ENCODE measurements at places on chromosomes 16 and 17.

DNA sequence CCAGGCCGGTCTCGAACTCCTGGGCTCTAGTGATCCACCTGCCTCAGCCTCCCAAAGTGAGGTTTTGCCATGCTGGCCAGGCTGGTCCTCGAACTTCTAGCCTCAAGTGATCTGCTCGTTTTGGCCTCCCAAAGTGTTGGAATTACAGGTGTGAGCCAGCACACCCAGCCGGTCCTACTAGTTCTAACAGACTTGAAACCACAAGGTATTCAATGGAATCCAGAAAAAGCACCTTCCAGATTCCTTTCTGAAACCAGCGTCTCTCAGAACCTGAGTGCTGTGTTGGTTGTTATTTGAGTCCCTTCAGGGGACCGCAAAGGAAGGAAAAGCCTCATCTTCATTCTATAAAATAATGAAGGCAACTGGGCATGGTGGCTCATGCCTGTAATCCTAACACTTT is 4.1 kb downstream of the KRABD2 start:
- no peak for DNase-seq

DNA sequence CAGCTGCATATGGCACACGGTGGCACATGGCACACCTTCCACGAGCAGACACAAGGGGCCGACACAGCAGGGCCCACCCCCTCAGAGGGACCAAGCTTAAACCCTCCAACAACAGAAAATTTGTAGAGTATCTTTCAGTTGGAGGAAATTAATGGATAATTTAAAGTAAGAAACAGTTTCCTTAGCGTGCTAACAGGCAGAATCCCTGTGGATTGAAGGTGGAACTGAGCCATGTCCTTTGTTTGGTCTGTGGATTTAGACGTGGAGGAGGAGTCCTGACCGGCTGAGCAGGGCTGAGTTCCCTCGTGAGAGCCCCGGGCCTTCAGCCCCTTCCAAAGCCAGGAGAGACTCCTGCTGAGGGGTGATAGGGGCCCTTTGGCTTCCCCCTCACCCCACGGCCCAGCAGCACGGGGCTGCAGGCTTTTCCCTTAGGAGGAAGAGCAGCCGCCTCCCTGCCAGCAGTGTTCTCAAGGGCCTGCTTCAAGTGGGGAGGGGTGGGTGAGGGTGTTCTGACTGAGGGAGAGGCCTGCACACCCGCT is 1.4 kb upstream of the CYB561 start:
- no peak for DNase-seq

DNA sequence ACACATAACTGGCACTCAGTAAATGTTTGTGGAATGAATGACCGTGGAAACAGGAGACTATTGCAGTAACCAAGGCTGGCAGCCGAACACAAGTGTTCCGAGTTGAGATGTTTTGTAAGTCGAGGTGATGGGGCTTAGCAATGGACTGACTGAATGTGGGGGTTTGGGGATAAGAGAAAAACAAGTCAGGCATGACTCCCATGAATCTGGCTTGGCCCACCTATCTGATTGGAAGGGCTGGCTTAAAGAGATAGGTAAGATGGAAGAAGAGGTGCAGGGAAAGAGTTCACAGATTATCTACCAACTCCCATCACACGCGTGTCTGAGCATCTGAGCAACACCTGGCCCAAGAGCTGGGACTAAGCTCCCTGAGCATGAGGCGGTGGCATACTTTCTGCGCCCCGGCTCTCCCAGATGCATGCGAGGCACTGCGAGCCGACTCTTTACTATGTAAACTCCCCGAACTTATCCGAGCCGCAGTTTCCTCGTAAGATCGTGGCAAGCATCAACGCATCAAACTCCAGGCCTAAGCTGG is 539 bp downstream of the IFT20 start:
- DNase-seq = no peak

- DNase-seq = no peak
Measured at GRCh38 chr17:21376081-21376758, at the start of gene KCNJ12. Gene KCNJ12 (plus strand): TSS chr17:21376357. CDS start chr17:21415343, 38,986 bp downstream.

GRCh38 chr16:59748531-59748930 is 1014.4 kb upstream of the GOT2 start:
- no peak for DNase-seq

- DNase-seq = no peak
Measured at GRCh38 chr17:4514206-4514605, 15.5 kb downstream of the SPNS2 start.

- no peak for DNase-seq
Measured at GRCh38 chr17:59764292-59764741, 56.9 kb downstream of the VMP1 start.

DNA sequence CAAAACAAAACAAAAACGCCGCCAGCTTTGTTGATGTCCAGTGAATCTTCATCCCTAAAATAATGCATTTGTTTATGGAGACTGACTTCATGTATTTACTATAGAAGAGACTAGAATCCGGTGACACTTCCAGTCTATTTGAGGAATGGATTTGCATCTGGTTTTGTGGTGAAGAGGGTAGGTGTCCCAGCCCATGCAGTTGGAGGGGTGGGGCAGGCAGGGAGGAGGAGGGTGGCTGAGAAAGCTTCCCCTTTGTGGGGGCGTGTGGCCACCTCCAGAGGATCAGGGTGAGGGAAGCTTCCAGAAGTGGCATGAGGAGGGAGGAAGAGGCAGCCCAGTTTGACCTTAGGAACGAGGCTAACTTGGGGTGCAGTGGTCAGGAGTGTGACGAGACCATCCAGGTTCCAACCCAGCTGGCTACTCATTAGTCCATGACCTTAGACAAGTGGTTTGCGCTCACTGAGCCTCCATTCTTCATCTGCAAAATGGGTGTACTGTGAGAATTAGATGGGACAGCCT is 69.5 kb downstream of the CMIP start:
- DNase-seq = peak; percentile 65

DNA sequence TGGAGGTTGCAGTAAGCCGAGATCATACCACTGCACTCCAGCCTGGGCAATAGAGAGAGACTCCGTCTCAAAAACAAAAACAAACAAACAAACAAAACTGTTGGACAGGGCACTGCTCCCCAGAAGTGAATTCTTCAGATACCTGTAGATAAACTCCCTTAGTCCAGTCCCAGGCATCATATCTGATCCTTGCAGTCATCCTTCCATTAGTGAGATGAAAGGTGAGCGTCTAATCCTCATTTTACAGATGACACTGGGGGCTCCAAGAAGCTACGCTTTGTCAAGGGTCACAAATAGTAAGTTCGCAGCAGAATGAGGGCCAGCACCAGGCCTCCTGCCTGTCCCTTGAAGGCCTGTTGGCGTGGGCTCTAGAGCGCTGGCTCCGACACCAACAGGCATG is 102.0 kb downstream of the OR1D5 start:
- no peak for DNase-seq

DNA sequence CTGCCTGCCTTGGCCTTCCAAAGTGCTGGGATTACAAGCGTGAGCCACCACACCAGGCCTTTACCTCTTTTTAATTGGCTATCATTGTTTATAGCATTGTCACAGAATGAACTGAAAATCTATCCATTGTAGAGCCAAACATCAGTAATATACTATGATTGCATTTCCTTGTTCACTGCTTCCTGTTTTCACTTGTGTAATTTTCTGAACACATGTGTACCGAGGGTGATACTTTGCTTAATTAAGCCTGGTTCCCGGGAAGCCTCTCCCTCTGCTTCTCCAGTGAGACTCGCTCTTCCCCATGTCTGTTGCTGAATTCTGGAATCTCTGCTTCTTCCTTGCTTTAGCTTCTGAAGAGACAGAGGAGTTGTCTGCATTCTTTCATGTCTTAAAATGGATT is 33.1 kb downstream of the POLR3E start:
- DNase-seq = no peak

DNA sequence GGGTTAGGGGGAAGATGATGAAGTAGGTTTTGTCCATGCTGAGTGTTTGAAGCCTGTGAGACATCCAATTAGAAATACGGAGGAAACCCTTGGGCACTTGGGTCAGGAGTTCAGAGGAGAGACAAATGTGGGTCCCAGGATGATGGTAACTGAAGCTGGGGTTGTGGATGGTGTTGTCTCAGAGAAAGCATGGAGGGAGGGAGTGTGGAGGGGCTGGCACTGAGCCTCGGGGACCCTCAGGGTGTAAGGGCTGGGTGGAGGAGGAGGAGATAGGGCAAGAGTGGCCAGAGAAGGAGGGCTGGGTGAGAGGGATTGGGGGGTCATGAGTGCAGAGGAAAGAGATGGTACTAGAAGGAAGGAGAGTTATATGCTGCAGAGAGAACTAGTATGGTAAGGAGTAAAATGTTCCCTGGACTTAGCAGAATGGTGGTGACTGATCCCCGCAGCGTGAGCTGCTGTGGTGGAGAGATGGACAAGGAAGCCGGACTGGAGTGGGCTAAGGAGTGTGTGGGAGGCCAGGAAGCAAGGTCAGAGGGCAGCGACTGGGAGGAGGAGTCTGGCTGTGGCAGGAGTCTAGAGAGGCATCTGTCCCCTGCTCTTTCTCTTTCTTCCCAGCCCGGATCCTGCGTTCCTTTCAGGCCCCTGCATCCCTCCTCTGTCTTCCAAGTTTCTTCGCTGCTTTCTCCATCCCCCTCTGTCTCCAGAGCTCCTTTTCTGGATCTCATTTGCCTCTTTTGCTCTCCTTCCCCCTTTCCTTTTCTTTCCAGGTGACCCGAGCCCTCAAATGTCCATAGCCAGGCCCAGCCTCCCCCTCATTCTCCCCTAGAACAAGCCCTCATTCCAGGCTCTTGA is 3.9 kb upstream of the COL1A1 start:
- no peak for DNase-seq

DNA sequence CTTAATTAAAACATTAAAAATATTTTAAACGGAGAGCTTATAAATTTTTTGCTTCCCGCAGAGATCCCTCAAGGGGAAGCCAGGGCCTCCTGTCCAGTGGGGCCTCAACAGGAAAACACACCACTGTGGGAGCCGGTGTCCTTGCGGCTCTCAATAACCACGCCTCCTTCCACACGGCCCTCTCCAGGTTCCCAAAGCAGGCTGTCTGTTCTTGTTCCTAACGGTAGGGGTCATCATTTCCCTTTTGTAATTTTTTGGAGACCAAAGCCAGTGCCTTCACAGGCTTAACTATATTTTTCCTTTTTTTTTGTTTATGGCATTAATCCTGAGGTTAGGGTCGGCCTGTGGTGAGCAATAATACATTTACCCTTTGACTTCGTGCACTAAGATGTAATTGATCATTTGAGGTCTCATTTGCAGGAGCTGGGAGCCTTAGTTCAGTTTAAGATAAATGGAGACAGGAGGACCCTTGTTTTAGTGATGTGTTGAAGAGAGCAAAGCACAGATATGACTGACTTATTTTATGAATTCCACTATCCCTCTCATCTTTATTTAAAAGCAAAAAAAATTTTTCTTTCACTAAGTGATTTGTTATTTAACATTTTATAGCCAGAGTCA is 77.5 kb upstream of the N4BP1 start:
- peak; percentile 63 for DNase-seq

DNA sequence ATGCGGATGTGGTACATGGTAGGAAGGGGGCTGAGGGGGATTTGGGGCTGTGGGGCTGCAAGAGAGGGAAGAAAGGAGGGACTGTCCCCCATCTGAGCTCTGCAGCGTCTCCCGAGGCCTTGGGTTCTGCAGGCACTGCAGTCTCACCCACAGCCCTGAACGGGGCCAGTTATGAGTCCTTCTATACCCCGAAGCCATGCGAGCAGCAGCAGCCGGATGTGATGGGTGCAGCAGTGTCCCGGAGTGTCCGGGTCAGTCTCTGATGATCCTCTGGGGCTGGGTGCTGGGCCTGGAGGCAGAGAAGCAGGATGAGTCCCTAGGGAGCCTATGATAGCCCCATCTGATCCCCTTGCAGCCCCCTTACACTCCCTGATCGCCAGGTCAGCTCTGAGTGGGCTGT is 41.5 kb downstream of the CPNE2 start:
- DNase-seq = no peak

- no peak for DNase-seq
Measured at GRCh38 chr16:87000001-87000400, 317.2 kb downstream of the C16orf95 start.

DNA sequence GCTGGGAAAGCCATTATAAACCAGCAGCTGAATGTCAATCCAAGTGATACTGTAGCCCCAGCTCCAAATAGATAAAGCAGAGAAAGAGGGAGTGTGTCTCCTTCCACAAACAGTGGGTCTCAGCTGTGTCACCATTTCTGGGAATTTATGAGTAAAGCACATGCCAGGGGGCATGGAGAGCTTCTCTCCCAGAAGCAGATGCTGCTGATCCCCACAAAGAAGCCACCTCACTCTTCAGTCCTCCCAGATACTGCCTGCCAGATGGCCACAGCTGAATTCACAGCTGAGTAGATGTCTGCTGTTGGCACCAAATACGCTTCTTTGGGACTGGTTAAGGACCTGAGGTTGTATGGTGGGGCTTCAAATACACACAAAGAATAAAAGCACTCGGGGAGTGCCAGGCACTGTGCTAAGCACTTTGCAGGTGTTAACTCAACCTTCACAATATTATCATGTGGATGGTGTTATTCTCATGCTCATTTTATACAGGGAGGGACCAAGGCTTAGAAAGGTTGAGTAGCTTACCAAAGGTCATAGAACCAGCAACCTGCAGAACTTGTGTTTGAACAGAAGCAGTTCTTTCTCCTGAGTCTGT is 298.3 kb downstream of the CDH11 start:
- DNase-seq = no peak

DNA sequence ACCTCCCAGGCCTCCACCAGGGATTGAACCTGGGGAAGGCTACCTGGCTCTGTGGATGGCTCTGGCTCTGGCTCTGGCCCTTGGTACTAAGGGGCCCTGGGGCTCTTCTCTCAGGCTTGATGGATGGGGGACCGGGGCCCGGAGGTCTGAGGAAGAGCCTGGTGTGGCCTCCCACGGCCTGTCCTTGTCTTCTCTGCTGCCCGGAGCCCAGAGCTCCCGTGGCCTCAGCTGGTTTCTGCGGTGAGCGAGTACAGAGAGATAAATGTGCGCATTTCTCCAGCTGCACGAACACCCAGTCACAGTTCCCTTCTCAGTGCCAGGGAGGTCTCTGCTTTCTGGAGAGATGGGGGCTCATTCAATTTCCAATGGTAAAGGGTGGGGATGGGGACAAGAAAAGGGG is 9.2 kb downstream of the MGAT5B start:
- DNase-seq = no peak

DNA sequence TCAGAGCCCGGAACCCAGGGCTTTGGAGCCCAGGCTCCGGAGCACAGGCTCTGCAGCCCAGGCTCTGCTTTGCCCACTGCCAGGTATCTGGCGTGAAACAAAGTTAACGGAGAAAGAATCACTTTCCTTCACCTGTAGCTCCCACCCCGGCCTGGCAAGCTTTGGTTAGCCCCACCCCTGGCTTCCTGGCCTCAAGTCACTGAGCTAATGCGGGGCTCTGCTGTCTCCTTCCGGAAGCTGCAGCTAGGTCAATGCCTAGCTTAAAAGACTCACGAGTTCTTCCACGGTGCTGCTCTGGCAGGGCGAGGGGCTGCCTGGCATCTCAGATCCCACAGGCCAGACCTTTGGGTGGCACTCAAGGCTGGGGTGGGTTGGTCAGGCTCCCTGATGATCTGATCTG is 21.1 kb upstream of the SPPL2C start:
- DNase-seq = no peak

- peak; percentile 87 for DNase-seq
Measured at GRCh38 chr17:1186923-1187771, 7.4 kb upstream of the ABR start.

GRCh38 chr17:69578385-69578936 is 164.0 kb downstream of the MAP2K6 start:
- no peak for DNase-seq
